ENCODE measurements at places on chromosomes 7 and 10.

DNA sequence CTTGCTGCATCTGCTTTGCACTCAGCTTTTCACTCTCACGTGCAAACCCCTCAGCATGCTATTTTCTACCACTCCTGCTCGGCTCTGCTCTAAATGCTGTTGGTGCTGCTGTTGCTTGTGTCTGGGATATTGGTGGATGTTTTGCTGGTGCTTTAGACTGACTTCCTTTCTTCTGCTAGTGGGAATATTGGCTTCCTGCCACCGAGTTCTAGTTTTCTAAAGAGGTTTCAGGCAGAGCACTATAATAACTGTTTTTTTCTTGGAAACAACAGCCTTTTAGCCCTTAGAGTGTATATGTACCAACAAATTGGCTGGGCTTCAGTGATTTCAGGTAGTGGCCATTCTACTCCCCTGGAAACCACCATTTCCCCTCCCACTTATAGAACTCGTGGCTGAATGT lies 27.8 kb downstream of the TMEM236 start:
- DNase-seq: no peak

DNA sequence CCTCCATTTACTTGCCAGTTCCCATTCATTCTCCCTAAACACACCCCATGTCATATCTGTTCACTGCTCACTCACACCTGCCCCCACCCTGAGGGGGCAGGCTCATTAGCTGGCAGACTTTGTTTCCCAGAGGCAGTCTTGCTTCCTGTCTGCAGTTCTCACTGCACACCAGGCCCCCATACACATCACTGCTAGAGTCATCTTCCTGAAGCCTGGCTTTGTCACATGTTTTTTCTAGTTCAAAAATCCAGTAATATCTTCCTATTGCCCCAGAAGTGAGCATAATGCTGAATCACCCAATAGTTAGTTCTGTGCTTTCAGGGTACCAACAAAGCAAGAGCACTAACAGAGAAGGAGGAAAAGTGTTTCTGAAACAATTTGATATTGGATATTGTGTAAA lies 1.9 kb downstream of the LRRC72 start:
- no peak for DNase-seq

DNA sequence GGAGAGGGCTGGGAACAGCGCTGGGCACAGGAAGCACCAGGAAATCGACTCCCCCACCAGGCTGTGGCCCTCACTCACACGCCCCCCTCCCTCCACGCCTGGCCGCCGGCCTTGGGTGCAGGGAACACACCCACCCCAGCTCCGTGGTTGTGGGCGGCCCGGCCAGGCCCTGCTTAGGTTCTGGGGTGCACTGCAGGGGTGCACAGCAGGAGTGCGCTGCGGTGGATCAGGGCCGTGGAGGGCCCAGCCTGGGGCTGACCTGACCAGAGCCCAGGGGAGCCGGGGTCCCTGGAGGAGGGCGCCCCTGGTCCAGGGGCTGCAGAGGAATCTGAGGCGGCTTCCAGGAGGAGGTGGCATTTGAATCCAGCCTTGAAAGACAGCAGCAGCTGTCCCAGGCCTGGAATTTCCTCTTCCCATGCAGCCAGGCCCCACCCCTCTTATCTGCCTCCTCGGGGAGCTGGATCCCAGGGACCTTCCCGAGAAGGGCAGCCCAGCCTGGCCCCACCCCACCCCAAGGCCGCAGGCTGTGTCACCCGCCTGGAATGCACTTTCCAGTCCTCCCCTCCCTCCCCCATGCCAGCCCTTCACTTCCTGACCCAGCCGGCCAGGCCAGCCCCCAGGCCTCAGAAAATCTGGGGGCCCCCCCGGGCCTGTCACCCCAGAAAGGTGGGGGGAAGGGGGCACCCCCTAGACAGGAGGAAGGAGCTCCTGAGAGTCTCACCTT lies 18.4 kb upstream of the PDGFA start:
- DNase-seq: no peak

DNA sequence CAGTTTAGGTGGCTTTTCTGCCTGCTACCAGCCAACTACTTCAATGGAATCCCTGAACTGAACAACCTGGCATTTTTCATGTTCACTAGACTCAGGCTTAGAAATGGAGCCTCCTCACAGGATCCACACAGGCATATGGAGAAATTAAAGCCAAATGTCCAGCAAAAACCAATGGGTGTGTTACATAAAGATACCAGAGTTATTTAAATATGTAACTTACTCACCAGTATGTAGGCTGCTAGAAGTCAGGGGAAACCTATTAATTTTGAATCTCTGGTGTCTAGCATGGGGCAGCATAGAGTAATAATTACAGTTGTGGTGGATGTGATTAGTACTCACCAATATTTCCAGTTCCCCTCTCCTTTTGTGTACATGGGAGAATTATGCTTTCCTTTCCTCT lies 383.6 kb downstream of the LRMDA start:
- no peak for DNase-seq

- DNase-seq: no peak
These were observed 14.1 kb downstream of the MAP3K8 start for GRCh38 chr10:30448092-30448491.

Data from T-helper 2 cell (primary cell).